ENCODE measurements at places on chromosomes 2 and 18.

DNA sequence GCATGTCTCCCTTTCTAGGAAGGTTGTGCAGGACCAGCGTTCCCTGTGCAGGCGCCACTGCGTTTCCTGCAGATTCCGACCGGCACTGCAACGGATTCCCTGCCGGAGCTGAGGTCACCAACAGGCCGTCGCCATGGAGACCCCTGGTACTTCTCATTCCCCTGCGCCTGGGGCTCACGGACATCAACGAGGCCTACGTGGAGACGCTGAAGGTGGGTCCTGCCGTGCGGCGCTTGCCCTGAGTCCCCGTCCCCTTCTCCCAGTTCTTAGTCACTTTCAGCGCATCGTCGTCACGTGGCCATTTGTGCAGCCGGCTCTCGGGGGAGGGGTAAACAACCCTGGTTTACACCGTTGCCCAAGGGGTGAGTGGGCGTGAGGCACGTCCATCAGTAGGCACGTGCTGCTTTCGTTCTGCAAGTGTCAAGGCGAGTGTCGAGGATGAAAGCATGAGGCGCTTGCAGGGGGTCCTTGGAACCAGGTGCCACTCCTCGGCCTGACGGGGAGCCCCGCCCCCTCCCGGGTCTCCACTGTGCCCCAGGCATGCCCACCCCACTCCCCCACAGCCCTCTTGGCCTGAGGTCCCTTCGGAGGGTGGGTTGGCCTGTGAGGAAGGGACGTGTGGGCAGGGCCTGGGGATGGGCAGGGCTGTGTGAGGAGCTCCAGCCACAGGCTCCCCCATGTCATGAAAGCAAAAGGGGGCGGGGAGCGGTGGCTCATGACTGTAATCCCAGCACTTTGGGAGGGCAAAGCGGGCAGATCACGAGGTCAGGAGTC lies 19.8 kb downstream of the DTYMK start:
- DNase-seq = no peak

DNA sequence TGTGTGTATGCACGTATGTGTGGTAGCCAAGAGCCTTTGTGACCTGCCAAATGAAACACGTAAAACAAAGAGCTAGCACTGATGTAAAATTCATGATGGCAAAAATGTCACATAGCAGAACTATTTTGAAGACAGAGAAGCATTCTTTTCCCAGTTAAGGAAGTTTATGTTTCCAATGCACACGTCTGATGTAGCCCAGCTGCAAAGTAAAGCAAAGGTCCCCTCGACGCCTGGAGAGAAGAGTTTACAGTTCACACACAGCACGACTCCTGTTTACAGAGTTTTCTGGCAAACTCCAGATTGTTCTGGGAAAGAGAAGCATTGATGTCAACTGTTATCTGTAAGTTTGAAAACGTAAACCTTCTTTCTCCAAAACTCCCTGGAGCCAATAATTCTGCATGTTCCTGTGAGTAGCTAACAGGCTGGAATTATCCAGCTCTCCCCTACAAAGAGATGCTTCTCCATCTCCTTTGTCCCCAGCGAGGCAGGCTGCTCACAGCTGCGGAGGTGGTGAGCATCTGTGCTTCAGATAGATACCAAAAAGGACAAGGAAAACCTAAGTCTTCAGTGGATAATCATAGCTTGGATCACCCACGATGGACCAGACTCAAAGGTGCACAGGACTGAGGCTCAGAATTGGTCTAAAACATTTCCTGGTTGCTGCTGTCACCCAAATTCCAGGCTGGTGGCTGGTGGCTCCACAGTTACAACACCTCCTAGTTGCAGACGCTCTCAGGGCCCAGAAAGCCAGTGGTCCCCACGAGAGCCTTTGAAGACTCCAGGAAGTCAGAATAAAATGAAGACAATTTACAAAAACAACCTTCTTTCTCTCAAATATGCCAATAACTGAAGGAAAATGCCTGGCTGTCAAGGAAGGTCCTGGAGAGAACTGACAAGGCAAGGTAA lies 87.4 kb downstream of the COL6A3 start:
- peak; percentile 95 for DNase-seq

GRCh38 chr2:105007367-105007766 lies 30.5 kb upstream of the MRPS9 start:
- no peak for DNase-seq

GRCh38 chr2:222594679-222595078 lies 61.2 kb downstream of the FARSB start:
- DNase-seq = peak; percentile 75

- no peak for DNase-seq
These were observed 87.4 kb downstream of the EML4 start for GRCh38 chr2:42256505-42256904.

DNA sequence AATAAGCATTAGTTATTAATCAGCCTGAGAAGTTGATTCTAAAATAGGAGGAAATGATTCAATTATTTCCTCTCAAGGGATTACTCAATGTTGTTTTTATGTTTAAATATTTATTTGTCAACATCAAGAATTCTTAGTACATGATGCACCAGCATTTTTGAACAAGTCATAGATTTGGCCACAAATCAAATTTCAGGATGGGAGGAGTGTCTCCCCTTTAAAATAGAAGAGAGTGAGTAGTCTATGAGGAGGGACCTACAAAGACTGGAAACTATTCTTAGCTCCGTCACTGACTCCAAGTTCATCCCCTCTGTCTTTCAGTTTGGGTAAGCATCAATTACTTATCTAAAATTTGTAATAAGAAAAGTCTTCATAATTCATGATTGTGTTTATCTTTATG lies 18.6 kb upstream of the IL18R1 start:
- peak; percentile 72 for DNase-seq

DNA sequence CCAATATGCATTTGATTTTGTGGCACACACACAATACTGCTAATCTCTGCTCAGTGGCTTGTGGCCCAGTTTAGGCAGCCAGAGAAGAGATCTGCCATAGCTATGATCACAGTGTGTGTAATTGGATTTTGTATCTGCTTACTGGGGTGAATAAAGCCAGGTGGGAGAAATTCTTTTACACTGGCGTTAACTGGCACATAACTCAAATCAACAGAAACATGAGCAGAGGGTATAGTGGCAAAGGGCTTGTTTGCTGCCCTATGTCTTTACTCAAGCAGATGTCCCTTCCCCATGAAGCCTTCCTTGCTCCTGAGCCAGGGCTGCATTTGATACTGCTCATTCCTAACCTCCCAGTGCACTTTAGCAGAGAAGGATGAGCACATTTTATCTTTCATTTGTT lies 28.5 kb downstream of the STON1 start:
- no peak for DNase-seq

DNA sequence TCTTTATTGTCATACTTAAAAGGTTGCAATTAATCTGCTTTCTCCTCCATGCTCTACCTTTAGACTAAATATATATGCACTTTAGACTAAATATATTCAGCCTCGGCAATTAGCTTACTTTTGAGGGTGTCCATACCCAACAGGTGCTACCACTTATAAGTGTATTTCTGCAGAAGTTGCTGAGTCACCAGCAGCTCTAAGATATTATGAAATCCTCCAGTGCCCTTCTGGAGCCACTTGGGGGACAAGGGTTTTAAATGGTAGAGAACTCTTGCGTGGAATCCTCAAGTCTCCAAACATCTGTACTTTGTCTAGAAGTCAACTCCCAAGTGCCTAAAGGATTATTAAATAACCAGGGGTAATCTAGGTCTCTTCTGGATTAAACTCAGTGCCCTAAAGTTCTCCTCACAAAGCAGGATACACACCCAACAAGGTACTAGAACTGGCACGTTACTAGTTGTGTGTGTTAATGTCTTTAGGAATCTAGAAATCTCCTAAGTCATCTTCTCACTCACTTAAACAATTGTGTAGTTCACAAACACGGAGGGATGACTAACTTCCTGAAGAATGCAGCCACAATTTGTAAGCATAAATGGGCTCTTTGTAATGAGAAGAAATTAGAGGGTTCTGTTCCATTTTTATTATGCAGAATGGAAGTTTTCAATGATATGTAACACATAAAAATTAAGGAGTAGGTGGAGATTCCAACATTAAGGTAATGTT lies 159.7 kb downstream of the CD226 start:
- peak; percentile 56 for DNase-seq

DNA sequence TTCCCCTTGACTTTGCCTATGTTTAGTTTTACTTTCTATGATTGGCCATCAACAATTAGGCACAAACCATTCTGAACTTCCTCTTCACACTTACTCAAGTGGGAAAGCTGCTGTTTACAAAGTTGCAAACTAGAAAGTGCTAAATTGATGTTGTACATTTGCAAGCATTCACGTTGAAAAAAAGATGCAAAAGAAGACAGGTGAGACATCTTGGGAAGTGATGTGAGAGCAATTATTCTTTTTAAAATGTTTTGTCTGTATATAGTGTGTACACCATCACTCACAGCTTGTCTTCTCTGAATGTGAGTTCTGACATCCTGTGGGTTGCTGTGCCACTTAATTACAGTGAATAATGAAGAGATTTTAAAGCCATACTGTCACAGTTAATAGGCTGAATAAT lies 874.1 kb upstream of the LRATD1 start:
- no peak for DNase-seq

GRCh38 chr2:222813177-222813843 lies 47.5 kb upstream of the ACSL3 start:
- no peak for DNase-seq

- DNase-seq = peak; percentile 17
These were observed 72.1 kb upstream of the MAP4K4 start for GRCh38 chr2:101625387-101625786.

DNA sequence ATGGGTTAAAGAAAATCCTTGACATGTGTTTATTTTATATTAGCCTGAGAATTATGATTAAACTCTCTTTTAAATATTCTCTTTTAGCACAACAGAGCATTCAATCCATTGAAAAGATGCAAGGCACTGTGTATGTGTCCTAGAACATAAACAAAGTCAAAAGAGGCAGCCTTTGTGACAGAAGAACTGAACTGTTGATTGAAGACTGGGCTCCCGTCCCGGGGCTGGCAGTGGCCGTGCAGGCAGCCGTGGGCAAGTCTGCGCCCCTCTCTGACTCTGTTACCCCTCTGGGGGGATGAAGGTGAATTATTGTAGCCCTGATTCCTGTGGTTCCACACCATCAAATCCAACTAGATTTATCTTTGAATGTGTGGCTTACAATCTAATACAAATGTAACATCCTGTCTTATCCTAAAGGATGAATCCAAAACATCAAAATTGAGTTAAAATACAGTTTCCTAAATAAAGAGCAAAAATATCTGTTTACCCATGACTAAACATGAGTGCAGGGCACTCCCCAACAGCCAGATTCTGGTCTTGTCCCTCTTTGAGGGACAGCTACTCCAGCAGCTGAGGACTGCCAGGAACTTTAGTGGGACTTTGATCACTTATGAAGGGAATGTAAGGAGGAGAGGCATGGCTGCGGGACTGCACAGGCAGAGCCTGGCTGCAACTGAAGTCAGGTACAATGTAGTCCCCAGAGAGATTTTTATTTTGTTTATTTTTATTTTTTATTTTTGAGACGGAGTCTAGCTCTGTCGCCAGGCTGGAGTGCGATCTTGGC lies 37.3 kb upstream of the SH3BP4 start:
- DNase-seq = no peak

DNA sequence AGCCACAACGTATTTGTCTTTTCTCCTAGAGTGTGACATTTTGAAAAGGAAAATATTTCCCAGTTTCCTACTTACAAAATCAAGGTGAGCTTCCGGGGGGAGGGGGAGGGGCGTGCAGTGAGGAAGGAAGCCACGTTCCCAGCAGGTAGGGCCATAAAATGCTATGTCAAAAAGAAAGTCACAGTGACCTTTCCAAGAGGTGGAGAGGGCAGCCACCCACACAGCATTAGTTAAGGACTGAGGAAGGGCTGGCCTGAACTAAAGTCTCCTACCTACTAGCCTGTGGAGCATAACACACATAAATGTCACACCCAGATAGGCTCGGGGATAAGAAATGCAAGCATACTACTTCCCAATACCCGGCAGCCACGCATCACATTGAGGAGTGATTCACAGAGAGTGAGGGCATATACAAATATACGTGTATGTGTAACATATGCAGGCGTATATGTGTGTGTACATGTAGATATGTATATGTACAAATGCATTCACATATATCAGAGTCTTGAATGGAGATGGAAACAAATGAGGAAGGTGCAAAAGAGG lies 191.1 kb downstream of the STK39 start:
- DNase-seq = no peak

DNA sequence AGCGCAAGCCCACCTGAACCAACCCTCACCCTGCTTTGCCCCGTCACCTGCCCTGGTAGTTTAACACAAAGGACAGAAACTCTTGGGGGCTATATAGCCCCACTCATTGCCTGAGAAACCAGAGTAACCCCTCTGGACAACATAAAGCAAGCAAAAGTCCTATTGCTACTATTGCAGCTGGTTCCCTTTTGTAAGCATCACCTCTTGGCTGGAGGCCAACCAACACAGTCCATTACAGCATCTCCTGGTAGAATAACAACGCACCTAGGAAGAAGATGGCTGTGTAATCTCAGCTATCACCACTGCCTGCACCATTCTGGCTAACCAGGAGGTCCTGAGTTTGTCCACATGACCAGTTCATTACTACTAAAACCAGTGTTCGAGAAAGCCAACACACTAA lies 36.4 kb downstream of the FLACC1 start:
- DNase-seq = no peak

- no peak for DNase-seq
These were observed 643.6 kb upstream of the DDX18 start for GRCh38 chr2:117170897-117171296.

DNA sequence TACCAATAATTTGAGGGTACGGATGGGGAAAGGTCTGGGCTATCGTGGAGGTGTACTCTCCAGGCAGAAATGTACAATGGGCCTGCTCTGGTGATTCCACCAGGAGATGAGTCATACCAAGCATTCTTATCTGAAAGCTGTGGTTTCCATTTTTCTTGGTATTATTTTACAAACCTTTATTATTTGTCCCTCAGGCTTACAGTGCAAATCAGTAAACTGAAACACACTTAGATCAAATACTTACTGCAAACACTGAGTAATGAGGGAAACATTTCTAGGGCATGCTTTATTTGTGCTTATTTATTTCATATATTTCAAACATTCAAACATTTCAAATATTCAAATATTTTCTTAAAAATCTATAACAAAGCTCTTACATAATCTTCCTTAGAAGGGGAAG lies 319.8 kb downstream of the RND3 start:
- DNase-seq = peak; percentile 74

DNA sequence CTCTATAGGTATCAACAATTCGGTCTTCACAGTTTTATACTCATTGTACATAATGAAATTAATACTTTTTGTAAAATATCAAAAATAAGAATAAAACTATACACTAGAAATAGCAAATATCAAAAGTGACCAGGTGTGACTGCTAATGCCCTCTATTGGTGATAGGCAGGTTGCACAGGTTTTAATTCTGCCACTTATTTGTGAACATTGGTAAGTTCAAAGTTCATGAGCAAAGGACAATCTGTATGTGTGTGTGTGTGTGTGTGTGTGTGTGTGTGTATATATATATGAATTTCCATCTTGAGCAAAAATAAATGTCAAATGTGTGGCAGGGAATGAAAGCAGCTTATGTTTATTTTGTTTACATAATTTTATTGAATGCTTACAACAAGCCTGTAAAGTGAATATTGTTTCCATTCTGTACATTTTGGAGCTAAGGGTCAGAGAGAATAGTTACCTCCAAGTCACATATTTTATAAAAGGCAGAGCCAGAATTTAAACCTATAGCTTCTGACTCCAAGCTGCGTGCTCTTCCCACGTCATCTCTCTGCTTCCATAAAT lies 537.4 kb downstream of the CPS1 start:
- DNase-seq = no peak
